ENCODE measurements at places on chromosomes 11 and 22.

- DNase-seq = no peak
Measured at GRCh38 chr22:41198027-41198580, 7.0 kb upstream of the L3MBTL2 start.

- no peak for DNase-seq
Measured at GRCh38 chr22:46681010-46681409, 57.0 kb downstream of the CERK start.

- no peak for DNase-seq
Measured at GRCh38 chr11:121350314-121351082, 57.9 kb downstream of the SC5D start.

DNA sequence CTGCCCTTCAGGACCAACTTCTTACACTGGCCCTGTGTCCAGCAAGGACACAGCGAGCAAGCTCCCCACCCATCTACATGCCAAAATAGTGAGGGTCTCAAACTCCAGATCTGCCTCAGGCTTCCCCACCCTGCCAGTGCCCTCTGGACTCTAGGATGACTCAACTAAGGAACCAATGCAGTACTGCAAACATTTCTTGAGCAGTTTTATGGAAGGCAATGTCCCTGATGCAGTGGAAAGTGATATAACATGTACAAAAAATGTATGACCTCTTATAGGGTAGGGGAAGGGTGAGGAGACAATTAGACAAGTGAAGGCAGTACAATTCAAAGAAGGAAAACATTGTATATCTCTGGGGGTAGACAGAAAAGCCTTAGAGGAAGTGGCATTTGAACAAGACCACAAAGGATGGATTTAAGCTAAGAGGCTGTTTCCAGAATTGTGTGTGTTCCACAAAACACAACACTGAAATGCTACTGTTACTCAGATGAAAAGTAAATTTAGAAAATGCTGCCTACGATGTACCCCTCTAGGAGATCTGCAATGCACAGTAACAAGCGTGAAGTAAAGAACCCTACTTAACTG lies 47.3 kb downstream of the RAB30 start:
- no peak for DNase-seq

DNA sequence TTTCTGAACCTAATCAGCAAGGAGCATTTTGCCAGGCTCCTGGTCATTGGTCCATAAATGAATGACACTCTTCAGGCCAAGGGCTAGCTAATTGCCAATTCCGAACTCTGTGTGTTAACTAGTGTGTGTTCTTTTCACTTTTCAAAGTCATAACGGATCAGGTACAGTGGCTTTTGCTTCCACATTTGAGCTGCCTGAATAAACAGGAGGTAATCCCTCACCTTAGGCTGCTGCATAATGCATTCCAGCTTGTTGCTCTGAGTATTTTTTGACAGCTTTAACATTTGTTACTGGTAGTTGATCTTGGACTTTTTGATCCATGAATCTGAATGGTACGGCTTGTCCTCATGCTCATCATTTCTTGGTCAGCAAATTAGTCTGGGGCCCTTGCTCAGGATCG lies 485.1 kb downstream of the CNTN5 start:
- peak; percentile 92 for DNase-seq

DNA sequence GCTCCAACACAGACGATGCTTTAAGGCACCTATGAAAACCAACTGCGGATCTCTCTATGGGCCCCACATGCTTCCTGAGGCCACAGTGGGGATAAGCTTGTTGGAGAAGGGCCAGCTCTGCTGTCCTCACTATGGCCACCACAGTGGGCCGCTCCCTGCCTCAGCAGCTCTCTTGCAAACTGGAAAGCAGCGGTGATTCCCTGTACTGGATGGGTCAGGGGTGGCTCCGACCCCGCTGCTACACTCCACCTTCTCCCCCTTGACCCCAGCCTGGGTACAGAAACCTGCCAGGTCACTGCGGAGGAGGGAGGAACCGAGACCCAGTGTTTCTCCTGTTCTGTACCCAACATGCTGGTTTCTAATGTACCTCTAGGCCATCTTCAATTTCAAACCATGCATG lies 403.9 kb downstream of the CTTN start:
- DNase-seq = no peak

GRCh38 chr11:32210556-32210955 lies 119.7 kb downstream of the RCN1 start:
- no peak for DNase-seq

GRCh38 chr22:48370508-48371325 lies 1457.0 kb downstream of the BRD1 start:
- DNase-seq = no peak

GRCh38 chr11:111589886-111590499 lies 12.3 kb upstream of the SIK2 start:
- no peak for DNase-seq

All from retinal pigment epithelial cell (primary cell).